ENCODE measurements at places on chromosomes 12 and 14.

- DNase-seq, result no peak
Measured at GRCh38 chr12:122265886-122266229, 436 bp downstream of the VPS33A start.

GRCh38 chr14:56874375-56874774, 64.1 kb upstream of the OTX2 start:
- DNase-seq, result no peak

- DNase-seq, result no peak
Measured at GRCh38 chr12:41212625-41213024, 24.5 kb downstream of the PDZRN4 start.

DNA sequence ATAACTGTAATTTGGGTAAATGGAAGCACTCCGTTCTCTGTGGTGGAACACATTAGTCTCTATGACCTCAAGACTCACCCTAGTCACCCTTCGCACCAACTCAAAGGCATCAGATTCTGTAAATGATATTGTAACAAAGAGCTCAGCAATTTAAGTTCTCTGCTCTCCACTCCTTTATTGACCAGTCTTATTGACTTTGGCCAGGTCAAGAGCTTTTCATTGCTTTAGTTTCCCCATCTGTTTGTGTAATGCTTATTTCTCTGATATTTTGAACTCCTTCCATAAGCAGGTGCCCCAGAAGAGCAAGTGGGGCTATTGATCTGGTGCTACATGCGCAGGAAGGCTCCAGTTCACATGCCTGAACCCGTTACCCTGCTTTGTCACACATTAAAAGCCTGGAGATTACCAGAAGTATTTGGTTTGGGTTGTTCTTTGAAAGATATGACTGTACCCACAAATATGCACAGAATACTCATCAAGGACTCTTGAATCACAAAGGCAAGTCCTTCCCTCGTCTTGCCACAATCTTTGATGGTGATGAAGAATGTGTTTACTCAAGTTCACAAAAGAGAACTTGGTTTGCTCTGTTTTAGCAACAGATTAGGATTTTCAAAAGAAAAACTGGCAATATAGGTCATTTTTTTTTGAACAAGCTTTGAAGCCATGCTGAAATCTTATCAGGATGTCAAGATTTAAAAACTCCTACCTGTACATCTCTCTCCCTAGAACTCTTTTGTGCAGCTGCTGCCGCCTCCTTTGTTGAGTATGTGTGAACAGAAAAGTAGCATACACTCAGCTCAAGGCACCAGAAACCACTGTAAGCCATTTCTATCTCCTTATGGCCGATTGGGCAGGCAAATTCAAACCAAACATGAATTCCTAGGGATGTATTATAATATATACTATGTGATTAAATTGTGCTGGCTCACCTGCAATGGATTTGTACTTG, 193.9 kb downstream of the BCAT1 start:
- DNase-seq, result no peak

GRCh38 chr12:95648990-95649791, 97.9 kb upstream of the USP44 start:
- no peak for DNase-seq

DNA sequence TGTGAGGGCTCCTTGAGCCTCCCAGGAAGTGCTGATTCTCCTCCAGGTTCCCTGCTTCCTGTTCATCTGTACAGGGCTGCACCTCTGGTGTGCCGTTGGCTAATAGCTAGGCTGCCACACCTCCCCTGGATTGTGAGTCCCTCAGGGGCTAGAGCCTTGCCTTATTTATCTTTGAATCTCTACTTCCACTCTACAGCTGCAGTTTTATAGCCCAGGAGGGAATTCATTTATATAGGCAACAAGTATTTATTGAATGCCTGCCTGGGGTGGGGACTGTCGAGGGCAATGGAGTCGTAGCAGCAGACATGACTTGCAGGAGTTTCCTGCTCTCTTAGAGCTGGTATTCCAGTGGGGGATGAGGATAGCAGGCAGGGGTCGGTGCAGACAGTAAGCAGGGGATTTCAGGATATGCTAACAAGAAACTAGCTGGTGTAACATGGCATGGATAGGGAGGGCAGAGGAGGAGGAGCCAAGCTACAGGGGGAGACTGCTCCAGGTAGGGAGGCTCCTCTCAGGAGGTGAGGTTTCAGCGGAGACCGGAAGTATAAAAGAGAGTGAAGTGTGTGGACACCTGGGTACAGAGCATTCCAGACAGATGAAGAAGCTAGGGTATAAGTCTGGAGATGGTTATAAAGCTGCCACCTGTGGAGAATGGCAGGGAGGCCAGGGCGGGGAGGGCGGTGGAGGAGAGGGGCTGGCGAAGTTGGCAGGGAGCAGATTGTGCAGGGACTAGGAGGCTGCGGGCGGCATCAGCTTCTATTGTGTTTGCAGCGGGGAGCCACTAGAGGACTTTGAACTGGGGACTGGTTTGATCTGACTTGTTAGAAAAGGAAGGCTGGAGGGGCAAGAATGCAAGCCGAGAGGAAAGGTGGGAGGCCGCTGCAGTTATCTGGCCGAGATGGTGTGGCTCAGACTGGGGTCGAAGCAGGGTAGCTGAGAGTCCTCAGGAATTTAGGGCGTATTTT, 17.2 kb downstream of the USP30 start:
- no peak for DNase-seq

Measured in GM12892 (cell line).